Muscle of back (tissue), 13 donors: ENCODE measurements at places on chromosomes 3 and 15. TPM values are rescaled to one million over a fixed set of nuclear protein-coding genes. Genes with fewer than 3 reads are reported as not detected.

Gene SGO1
- 6.4 TPM for polyA plus RNA-seq

DNA sequence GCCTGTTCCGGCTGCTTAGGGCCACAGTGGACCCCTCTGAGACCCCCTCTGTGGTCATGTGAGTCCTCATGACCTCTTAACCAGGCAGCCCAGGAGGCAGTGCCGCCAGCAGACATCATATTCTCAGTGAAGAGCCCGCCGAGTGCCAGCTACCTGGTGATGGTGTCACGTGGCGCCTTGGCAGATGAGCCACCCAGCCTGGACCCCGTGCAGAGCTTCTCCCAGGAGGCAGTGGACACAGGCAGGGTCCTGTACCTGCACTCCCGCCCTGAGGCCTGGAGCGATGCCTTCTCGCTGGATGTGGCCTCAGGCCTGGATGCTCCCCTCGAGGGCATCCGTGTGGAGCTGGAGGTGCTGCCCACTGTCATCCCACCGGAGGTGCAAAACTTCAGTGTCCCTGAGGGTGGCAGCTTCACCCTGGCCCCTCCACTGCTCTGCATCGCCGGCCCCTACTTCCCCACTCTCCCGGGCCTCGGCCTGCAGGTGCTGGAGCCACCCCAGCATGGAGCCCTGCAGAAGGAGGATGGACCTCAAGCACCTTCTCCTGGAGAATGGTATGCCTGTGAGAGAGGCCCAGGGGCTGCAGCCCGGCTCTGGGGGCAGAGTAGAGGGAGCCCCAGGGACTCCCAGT is 176.1 kb downstream of the TBC1D2B start:
- no peak for DNase-seq

DNA sequence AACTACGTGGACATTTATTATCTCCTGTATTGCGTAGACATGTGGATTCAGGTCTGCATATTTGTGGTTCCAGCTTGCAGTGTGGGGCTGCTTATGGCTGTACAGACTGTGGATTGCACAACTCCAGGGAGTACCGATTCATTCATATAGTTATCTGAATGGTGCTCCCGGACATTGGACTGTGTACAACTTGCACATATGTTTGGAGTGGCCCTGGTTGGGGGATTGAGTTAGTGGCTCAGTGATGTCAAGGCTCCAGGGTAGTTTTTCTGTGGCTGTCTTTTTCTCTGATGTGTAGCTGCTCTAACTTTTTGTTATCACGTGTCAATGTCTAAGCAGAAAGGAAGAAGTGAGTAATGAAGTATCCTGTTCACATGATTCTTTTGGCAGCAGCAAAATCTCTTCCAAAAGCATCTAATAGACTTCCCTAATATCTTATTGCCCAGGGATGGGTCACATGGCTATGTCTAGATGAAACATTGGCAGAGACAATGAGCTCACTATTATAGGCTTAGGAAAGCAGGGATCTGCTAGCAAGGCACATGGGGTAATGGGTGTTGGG is 15.8 kb downstream of the ST3GAL6 start:
- DNase-seq: peak; percentile 90

Gene CISH
- 12.4 TPM for polyA plus RNA-seq

Gene UTS2B
- polyA plus RNA-seq: not detected

Gene MTHFS
- 21.9 TPM for polyA plus RNA-seq

- DNase-seq: no peak
Measured at GRCh38 chr3:32097768-32098167, 8.7 kb upstream of the GPD1L start.

DNA sequence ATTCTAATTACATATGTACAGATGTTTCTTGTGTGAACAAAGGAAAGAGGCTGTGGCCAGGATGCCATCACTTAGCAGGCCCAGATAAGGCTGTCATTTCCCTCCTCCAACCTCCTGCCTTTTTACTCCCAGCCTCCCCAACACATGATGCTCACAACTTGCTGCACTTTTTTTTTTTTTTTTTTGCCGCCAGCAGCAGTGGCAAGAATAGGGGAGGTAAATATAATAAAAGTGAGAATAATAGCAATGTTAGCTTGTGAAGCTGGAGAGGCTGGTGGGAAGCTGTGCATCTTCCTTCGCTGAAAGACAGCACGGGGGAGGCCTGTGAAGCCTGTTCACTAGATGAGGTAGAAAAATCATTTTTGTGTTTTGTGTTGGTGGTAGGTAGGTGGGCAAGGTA is 42.5 kb upstream of the MYO5C start:
- DNase-seq: no peak

Gene SH3GL3
- 17.6 TPM for polyA plus RNA-seq

DNA sequence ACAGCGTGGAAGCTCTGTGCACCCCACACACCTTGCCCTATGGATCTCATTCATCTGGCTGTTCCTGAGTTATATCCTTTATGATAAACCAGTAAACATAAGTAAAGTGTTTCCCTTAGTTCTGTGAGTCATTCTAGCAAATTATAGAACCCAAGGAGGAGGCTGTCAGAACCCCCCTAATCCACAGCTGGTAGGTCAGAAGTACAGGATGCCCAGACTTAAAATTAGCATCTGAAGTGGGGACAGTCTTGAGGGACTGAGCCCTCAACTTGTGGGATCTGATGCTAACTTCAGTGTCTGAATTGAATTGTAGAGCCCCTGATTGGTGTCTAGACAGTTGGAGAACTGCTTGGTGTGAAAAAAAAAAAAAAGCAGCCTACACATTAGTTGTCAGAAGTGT is 75.1 kb downstream of the B3GNT5 start:
- DNase-seq: no peak

GRCh38 chr15:75872403-75872990 is 29.2 kb downstream of the UBE2Q2 start:
- no peak for DNase-seq

Gene ACAN
- 20.0 TPM for polyA plus RNA-seq

DNA sequence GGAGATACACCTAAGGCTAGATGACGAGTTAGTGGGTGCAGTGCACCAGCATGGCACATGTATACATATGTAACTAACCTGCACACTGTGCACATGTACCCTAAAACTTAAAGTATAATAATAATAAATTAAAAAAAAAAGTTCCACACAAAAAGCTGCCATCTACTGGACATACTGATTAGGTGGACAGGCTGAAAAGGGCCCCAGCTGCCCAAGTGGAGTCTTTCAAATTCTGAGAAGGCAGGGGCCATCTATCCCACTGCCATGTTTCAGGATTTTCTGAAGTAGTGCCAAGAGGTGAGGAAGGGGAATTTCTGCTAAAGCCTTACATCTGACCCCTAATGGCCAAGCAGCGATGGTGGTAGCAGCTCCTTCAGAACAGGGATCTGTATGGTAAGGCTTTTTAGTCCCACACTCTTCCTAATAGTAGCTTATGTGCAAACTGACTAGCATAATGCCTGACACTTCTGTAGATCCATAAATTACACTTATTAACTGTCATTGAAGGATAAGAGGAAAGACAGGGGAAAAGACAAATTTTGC is 7.7 kb downstream of the FSTL1 start:
- no peak for DNase-seq

Gene LXN
- polyA plus RNA-seq: 20.8 TPM

Gene WDR93
- 0.37 TPM for polyA plus RNA-seq

GRCh38 chr3:126955004-126955790 is 27.7 kb upstream of the PLXNA1 start:
- DNase-seq: no peak
